T follicular helper cell (primary cell): ENCODE measurements at places on chromosomes 2 and 18.

GRCh38 chr18:43526426-43527145 is 249.3 kb upstream of the SYT4 start:
- DNase-seq = no peak

GRCh38 chr2:28623582-28624405 is 127.8 kb upstream of the PPP1CB start:
- DNase-seq = no peak

GRCh38 chr2:73588177-73588576 is 54.0 kb downstream of the NAT8 start:
- DNase-seq = no peak

GRCh38 chr2:23235292-23235691 is 149.7 kb upstream of the KLHL29 start:
- no peak for DNase-seq

DNA sequence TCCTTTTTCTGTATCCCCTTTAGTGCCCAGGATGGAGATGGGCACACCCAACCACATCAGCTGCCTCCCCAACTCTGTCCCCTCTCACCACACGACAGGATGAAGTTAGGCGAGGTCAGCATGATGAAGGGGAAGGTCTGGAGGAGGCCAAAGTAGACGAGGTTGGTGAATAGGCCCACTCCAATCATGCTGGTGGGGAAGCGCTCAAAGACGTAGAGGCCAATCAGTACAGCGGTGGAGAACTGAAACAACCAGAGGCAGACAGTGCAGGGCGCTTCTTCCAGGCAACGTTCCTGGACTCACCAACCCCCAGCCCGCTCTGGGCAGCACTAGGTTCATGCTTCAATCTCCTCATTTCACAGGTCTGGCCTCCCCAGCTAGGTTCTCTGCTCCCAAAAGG is 2.9 kb downstream of the TEX261 start:
- no peak for DNase-seq

DNA sequence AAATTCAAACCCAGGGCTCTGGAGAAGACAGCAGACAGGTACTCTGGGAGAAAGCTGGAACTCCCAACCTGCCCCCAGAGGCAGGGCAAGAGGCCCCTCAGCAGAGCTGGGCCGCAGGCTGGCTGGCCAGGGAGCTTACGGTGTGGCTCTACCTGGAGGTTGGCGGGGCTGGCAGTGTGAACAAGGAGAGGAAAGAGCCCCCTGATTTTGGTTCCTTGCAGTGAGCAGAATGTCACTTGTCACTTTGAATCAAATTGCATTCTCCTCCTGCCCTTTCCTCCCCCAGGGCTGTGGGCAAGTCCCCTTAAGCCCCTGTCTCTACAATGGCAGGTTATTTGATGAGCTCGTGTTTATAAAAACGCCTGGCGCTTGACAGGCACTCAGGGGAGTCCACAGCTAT is 32.6 kb downstream of the MYO7B start:
- no peak for DNase-seq

DNA sequence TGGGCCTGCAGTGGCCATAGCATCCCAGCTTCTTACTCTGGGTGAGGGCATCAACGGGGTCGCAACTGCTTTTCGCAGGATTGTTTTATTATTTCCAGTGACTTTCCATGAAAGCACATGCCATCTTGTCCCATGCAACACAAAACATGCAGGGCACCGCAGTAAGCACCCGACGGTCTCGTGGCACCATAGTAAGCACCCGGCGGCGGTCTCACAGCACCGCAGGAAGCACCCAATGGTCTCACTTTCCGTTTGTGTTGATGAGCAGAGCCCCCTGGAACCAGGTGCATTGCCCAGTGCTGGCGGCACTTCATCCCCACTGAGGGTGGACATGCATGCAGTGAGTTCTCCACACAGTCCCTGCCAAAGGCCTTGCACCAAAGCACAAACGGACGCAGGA is 271.9 kb downstream of the MYT1L start:
- DNase-seq = no peak

- no peak for DNase-seq
These were observed 35.9 kb downstream of the LHCGR start for GRCh38 chr2:48719480-48720177.

- no peak for DNase-seq
These were observed 146.5 kb upstream of the MMADHC start for GRCh38 chr2:149733936-149734685.
